ENCODE measurements at places on chromosomes 12 and 14.
A peak's percentile ranks its signal among the peaks of the same experiment; 100 is the strongest.

GRCh38 chr12:30885321-30885720, 41.2 kb upstream of the TSPAN11 start:
- no peak for DNase-seq

DNA sequence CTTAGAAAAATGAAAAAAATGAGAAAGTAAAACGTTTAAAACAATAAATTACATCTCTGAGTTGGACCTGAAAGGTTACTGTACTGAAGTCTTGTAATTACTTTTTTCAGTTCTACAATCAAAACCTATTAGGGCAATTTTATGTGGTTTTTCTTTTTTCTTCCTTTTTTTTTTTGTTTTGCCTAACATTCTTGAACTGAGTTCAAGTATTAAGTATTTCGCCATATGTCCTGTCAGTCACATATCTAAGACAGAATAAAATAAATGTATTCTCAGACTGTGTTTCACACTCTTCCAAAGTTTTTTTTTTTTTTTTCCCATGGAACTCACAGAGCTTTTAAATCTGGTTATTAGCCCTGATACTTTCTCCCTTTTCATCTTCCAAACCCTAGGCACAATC, 172.0 kb downstream of the BCAT1 start:
- DNase-seq = no peak

DNA sequence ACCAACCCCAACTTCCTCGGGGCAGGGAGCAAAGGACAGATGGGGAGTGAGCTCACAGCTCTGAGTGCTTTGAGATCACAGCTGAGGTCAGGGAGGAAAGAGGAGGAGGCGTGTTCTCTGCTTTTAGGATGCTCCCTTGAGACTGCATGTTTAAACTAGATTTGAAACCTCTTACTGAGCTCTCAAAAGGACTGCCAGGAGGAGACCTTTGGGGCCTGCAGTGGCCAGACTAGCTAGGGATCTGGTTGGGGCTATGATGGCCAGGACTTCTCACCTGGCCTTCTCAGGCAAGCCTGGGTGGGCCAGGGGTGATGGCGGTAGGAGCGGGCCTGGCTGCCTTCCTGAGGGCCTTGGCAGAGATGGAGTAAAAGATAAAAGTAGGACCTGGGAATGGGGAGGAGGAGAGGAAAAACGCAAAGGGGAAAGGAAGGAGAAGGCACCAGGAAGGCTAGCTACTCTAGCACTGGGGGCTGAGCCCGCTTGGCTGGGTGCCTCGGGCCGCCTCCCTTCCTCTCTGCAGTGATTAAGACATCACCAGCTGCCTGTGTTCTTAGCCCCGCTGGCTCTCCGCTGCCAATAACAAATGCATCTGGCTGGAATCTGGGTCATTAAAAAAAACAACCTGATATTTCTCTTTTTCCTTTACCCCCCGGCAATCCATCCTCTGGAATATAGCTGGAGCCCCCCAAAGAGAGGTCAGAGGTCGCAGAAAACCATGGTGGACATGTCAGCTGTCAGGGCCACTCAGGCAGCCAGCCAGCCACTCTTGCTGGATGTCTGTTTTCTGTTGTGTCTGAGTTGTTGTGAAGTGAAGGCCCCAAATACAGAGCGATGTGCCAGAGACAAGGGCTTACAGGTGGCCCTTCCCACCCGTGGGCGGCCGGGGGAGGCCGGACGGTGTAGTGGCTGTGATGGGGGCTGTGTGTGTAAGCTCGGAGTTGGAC, 141.3 kb downstream of the TSPAN9 start:
- DNase-seq = peak; percentile 73

GRCh38 chr12:53358836-53359419, 21.0 kb upstream of the SP1 start:
- DNase-seq = no peak

DNA sequence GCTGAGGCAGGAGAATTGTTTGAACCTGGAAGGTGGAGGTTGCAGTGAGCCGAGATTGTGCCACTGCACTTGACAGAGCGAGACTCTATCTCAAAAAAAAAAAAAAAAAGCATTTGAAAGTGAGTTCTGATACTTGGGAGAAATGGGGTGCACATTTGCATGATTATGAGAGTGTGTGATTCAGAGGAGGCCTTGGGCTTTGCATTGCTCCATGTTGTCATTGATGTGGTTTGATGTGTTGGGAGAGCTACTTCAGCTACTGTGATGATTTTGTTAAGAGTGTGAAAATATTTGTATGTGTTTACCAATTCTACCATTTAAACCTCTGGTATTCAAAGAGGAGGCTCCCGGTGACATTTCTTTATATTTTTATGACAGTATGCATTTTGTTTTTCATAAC, 24.4 kb downstream of the DRAM1 start:
- no peak for DNase-seq

- no peak for DNase-seq
Observed at GRCh38 chr12:77131977-77132490, 66.7 kb upstream of the E2F7 start.

DNA sequence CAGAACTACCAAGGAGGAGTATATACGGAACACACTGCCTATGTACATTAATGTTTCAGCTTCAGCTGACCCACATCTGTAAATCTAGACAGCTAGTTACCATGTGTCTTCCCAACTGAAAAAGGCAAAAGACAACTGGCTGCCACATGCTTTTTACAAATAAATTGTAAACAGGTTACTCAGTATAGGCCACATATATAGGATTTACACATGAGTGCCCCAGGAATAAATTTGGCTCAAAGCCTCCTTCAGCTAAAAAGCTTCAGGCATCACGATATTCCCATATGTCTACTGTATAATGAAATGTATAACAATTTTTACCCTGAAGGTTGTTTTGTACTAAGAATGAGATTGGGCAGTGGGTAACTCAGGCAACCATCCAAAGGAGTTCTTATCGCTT, 175.9 kb upstream of the BMP4 start:
- no peak for DNase-seq

GRCh38 chr14:58198086-58198485, 1.9 kb upstream of the ACTR10 start:
- no peak for DNase-seq

DNA sequence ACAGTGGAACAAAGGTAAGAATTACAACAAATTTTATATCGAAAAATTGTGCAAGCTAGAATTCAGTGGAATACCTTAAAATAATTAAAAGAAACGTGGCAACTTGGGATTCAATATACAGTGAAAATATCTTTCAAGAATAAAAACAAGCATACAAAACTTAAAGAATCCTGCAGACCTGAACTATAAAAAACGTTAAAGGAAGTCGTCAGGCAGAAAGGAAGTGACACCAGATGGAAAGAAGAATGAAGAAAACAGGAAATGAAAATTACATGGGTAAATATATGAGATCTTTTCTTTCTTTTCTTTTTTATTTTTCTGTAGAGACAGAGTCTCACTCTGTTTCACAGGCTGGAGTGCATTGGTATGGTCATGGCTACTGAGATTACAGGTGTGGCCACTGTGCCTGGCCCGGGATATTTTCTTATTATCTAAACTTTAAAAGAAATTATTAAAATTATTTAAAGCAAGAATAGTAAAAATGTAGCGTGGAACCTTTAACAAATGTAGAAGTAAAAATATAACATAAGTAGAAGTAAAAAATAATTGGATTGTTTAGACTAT, 4.7 kb downstream of the MGP start:
- no peak for DNase-seq

GRCh38 chr12:107884769-107885694, 110.5 kb downstream of the ASCL4 start:
- DNase-seq = peak; percentile 38

- DNase-seq = no peak
Observed at GRCh38 chr12:116673681-116674111, 64.2 kb downstream of the SPRING1 start.

DNA sequence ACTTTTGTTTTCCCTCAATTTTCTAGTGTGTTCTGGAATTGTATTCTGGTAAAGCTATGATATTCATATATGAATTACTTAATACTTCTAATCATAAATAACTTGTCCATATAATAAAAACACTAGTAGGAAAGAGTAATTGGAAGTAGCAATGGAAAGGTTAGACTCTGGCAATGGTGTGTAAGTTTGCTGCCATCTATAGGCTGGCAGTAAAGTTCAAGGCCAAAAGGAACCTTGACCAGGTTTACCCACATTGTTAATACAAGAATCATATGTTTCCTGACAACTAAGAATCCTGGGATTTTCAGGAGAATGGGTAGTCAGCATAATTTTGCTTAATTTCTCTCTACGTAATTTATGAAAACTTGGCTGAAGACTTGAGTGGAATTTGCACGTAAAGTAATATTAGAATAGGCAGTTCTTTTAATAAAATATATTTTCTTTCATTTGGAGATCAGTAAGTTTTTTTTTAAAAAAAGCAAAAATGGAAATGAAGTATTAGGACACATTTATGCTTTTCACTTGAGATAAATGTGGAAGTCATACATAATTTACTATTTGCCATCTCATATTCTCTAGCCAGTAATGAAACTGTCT, 926.7 kb downstream of the GALC start:
- peak; percentile 1 for DNase-seq

DNA sequence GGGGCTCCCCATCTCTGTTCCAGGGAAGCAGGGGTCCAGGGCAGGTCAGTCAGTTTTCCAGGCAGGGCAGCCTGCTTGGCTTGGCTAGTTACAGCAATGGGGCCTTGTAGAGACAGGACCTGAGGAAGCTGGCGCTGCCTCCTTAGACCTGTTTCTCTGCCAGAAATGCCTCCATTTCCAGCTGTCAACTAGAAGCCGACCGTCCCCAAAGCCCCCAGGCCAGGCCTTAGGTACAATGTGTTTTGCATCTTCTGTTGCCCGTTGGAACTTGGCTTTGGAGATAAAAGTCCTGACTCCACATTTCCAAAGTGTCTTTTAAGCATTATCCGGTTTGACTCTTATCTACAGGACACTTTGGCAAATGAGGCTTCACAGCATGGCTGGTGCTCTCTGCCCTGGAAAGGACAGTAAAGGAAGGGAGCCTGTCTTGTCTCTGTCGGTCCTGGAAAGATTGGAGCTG, 42.6 kb downstream of the KRT80 start:
- DNase-seq = no peak

DNA sequence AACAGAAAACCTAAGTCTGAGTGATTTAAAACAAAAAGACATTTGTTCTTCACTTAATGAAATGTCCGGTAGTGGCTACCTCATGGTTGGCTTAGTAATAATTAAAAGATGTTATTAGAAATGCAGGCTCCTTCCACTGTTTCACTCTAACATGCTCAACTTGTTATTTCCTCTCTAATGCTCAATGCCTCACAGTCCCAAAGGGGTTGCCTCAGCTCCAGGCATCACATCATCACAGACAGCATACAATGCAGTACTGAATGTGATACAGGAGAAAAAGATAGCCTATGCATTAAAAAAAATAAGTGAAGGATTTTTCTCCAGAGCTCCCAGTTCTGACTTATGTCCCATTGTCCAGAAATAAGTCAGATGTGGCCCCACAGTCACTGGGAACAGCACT, 1077.0 kb upstream of the TMEM132C start:
- DNase-seq = no peak

GRCh38 chr12:90250042-90250441, 541.4 kb upstream of the ATP2B1 start:
- DNase-seq = no peak

DNA sequence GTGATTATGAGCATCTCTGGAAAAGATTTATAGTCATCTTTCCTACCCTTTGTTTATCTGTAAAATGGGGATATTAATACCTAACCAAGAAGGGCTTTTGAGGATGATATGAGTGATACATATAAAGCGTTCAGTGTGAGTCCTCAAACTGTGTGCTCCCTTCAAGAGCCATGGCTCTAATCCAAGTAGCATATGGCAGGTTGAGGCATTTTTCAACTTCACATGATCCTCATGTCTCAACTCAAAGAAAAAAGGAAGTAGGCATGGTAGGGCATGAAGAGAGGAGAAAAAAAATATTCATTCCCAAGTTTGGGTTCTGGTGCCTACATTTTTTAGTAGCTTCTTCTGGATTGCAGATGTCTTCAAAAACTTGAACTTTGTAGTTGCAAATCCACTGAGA, 286.3 kb upstream of the ATP2B1 start:
- DNase-seq = no peak

DNA sequence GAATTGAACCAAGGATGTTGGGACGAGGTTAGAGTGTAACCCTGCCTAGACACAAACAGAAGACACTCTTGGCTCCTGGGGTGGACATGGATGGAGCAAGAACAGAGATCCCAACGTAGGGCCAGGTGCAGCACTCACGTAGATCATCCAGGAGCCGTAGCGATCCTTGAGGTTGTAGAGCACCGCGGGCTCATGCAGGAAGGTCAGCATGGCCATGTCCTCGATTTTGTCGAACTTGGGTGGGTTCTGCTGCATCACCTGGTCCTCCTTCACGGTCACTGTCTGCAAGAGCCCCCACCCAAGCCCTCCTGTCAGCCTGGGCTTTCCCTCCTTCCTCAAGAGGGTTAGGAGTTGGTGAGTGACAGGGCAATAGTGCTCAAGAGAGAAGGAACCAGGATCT, 2.5 kb downstream of the MYH7 start:
- no peak for DNase-seq

GRCh38 chr12:106281056-106281782, 21.3 kb upstream of the TCP11L2 start:
- no peak for DNase-seq

- DNase-seq = peak; percentile 83
Observed at GRCh38 chr12:23083267-23083666, 458.3 kb downstream of the ETNK1 start.

DNA sequence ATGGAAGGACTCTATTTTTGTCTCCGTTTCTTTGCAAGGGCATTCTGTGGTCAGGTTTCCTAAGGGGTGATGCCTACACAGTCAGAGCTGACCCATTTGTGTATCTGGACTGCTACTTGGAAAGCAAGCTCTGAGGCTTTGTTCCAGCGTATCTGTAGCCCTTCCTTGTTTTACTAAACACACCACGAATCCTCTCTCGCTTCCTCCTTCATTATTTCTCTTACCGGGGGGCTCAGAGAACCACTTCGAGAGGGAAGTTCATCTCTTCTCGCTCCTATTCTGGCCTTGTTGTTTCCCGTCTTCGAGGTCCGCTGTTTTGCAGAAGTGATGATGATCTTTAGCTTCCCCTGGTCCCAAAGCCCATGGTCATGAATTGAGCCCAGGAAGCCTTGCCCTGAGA, 164.7 kb downstream of the SSPN start:
- DNase-seq = no peak

DNA sequence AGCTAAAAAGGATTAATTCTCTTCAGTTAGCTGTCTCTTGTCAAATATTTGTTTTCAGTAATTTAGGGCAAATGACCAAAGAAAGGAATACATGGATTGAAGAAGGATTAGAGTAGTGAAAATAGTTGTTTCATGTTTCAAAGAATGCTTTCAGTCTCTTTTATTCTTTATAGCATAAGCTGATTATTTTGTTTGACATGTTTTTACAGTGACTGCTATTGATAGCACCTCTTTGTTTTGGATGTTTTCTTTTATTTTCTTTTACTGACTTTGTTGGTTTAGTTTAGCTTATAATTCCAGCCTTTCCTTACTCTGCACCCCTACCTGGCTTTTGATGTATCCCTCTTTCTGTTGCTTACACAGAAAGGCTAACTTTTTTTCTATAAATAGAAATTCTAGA, 29.3 kb upstream of the SGPP1 start:
- DNase-seq = no peak

- DNase-seq = no peak
Observed at GRCh38 chr12:22670762-22671161, 45.8 kb downstream of the ETNK1 start.

- DNase-seq = peak; percentile 29
Observed at GRCh38 chr12:105910030-105910429, 228.7 kb downstream of the NUAK1 start.
